Stimulated activated CD8-positive, alpha-beta memory T cell treated with anti-CD3 and anti-CD28 coated beads, Interleukin-15, amount 100 ng/mL, for 48 hours (primary cell): ENCODE measurements at places on chromosomes 7 and 10.

DNA sequence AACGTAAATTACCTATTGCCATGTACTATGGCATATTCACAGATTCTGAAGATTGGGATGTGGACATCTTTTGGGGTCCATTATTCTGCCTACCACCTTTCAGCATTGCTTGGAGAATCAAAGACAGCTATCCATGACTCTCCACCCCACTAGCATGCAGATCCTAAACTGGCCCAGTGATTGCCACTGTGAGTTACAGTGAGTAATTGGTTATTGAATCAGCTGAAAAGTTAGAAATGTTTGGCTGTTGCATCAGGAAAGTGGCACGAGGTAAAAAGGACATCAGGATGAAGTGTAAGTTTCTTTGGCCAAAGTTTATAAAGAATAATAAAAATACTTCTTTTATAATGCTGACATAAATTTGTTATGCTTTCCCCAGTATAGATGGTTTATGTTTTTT lies 148.2 kb upstream of the ETV1 start:
- DNase-seq: no peak

- DNase-seq: no peak
Observed at GRCh38 chr7:113085781-113086390, 741 bp downstream of the GPR85 start.

- no peak for DNase-seq
Observed at GRCh38 chr7:121831351-121831750, 41.6 kb upstream of the PTPRZ1 start.

- DNase-seq: no peak
Observed at GRCh38 chr10:94193466-94193924, 169.2 kb downstream of the NOC3L start.

DNA sequence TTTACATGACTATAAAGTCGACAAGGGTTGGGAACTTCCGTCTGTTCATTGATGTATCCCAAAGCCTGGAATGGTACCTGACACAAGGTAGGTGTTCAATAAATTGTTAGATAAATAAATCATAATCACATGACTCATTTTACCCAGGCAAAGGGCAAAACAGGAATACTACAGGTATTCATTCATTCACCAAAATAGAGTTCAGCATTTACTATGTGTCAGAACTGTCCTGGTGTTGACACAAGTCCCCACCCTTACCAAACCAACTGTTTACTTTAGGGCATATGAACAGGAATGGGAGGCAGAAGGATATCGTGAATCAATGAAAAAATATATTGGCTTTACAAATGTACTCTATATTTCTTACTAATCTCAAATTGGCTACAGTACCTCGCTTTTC lies 666 bp upstream of the YAE1 start:
- no peak for DNase-seq
